Urinary bladder (tissue), 4 donors: ENCODE measurements at places on chromosomes 5 and 9. TPM values are rescaled to one million over a fixed set of nuclear protein-coding genes. Genes with fewer than 3 reads are reported as not detected.

GRCh38 chr9:129245276-129245675 lies 67.2 kb upstream of the IER5L start:
- no peak for DNase-seq

DNA sequence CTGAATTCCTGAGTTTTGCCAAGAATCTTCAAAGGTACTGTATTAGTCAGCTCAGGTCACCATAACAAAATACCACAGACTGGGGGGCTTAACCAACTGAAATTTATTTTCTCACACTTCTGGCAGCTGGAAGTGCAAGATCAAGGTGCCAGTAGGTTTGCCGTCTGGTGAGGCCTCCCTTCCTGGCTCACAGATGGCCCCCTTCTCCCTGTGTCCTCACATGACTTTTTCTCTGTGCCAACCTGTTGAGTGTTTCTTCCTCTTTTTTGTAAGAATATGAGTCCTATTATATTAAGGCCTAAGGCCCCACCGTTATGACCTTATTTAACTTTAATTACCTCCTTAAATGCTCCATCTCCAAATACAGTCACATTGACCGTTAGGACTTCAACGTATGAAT lies 156.1 kb upstream of the KIF2A start:
- no peak for DNase-seq

The LHFPL2 gene
- 146 TPM for total RNA-seq

The SH3GL2 gene
- 4.5 TPM for total RNA-seq

The SHC3 gene
- total RNA-seq: 2.0 TPM

DNA sequence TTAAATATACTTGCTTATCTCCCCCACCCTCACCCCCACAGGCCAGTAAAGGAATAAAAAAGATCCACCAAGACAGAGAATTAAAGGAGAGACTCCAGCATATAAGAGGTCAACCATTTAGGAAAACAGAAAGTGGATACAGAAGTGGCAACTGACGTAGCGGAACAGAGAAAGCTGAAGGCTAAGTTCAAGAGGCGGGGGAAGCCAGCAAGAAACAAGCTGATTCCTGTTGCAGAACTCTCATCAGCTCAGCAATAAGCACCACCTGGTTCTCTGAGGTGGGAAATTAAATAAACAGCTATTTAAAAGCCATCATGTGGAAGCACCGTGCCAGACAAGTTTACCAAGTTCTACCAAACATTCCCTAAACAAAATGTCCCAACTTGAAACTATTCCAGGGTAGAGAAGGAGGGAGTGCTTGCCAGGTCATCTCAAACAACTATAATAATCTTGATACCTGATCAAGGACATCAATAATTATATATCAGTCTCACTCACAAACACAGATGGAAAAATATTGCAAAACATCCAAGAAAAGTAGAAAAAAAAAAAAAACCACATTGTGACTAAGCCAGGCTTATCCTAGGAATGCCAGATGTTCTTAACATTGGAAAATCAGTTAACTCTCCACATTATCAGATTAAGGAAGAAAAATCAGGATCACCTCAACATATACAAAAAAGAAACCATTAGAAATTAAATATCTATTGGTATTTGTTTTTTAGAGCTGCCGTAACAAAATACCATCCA lies 7.3 kb upstream of the ARL15 start:
- no peak for DNase-seq

GRCh38 chr9:71249729-71250317 lies 128.4 kb upstream of the TRPM3 start:
- peak; percentile 49 for DNase-seq

- no peak for DNase-seq
These were observed 49.7 kb downstream of the POC5 start for GRCh38 chr5:75667586-75667985.

- DNase-seq: no peak
These were observed 401.5 kb downstream of the EFNA5 start for GRCh38 chr5:107269256-107269655.

DNA sequence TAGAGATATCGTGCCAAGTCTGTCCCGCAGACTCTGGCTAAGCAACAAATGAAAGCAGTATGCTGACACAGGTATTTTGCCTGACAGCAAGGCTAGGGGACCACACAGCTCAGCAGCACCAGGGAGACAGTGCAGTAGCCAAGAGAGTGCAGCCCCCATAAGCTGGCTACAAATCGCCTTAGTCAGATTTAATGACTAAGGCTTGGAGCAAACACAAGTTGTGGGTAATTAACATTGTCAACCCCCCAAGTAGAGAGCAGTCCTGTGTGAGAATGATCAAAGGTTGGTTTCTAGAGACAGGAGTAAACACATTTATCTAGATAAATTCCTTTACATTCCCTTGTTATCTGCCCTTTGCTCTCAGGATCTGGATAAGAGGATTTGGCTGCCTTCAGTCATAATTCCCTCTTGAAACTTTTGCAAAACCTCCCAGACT lies 1434.5 kb upstream of the CDH6 start:
- no peak for DNase-seq

DNA sequence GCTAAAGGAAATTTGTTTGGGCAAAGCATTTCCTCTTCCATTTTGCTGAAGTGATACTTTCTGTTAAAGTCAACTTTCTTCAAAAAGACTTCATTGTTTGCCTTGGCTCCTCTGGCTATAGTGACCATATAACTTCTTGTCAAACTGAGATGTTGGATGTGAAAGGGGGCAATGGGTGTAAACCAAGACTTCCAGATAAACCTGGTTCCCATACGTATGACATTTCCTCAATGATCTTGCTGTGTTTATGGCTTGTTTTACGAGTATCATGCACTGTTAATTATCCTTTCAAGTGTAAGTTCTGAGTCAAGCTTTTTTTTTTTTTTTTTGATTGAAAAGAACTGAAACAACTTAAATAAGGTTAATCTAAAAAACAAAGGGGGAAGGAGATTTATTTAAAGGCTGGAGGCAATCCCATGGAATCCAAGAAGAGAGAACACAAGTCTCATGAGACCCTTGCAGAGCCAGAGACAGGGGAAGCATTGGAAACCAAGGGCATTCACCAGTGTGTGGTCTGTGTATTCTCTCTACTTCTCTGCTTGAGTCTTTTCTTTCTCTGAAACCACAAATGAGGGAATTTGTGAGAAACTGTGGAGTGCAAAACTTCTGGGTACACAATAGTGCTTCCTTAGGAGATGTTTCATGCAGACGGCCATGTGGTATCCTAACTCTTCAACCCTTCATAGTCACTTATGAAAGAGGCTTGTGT lies 335.3 kb downstream of the RAB3C start:
- DNase-seq: no peak

- no peak for DNase-seq
These were observed 117.4 kb downstream of the GPR21 start for GRCh38 chr9:123150708-123151503.

The NOL8 gene
- 46.3 TPM for total RNA-seq

The ST8SIA4 gene
- 18.3 TPM for total RNA-seq

- DNase-seq: no peak
These were observed 22.6 kb upstream of the LMX1B start for GRCh38 chr9:126591083-126591482.
